ENCODE measurements at places on chromosomes 16 and 17. TPM values are rescaled to one million over a fixed set of nuclear protein-coding genes. Genes with fewer than 3 reads are reported as not detected.

Gene CES1
- total RNA-seq, result 11.9 TPM

DNA sequence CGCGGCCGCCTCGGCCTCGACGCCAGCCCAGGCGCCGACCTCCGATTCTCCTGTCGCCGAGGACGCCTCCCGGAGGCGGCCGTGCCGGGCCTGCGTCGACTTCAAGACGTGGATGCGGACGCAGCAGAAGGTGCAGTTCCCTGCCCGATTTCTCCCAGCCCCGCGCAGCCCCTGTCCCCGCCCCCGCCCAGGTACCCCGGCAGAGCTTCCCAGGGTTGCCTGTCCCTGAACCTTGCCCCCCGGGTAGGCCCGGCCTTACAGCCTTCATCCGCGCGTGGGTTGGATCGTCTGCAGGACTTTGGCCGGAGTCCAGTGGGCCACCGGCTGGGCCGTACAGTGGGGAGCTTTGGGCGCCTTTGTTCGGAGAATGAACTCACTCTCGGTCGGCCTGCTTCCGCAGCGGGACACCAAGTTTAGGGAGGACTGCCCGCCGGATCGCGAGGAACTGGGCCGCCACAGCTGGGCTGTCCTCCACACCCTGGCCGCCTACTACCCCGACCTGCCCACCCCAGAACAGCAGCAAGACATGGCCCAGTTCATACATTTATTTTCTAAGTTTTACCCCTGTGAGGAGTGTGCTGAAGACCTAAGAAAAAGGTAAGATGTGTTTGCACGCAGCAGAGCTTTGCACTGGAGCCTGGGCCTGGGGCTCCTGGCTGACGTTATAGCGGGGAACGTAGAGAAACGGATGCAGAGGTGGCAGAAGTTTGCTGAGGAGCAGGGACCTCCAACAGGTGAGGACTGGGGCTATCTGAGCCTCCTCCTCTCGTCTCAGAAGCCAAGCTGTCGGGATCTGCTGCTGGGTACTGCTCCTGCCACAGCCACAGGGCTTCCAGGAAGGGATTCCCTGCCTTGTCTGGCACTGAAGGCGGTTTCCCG is 593 bp downstream of the GFER start:
- H3K36me3 ChIP-seq, result peaks cover 12% of the 10 kb centered on the region
- H3K27ac ChIP-seq, result peak overlapping the region; percentile 51
- H3K4me3 ChIP-seq, result peak overlapping the region; percentile 56
- peaks cover 43% of the 10 kb centered on the region for H3K27me3 ChIP-seq
- peaks cover 21% of the 10 kb centered on the region for H3K4me1 ChIP-seq
- DNase-seq, result peak; percentile 84

Gene NKD1
- total RNA-seq, result 9.9 TPM

DNA sequence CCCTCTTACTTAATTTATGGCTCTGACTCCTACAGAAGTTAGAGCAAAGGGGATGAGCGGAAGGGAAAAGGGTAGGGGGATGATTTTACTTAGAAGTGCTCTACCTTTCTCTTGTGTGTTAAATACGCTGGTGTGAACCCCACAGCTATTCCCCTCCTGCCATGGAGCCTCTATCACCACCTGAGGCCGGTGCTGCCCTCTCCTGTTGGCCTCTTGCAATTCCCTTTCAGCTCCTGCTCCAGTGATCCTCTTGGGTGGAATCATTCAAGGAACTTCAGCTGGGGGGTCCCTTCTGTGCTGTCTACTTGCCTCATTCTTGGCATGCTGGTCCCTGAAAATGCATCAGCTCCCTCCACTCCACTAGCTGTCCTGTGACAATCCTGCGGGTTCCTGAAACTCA is 41.8 kb upstream of the CDH8 start:
- no peaks in the 10 kb centered on the region for H3K4me1 ChIP-seq
- no peaks in the 10 kb centered on the region for H3K27me3 ChIP-seq
- DNase-seq, result no peak
- no peaks in the 10 kb centered on the region for H3K36me3 ChIP-seq

GRCh38 chr16:72162105-72162692 is 9.8 kb downstream of the PMFBP1 start:
- H3K27ac ChIP-seq, result no peak overlapping the region
- no peak for DNase-seq
- no peak overlapping the region for H3K4me3 ChIP-seq
- H3K27me3 ChIP-seq, result no peaks in the 10 kb centered on the region
- no peaks in the 10 kb centered on the region for H3K36me3 ChIP-seq

Gene CPNE7
- 13.7 TPM for total RNA-seq

GRCh38 chr16:88500255-88500661 is 47.2 kb downstream of the ZFPM1 start:
- peaks cover 2% of the 10 kb centered on the region for H3K4me1 ChIP-seq
- no peaks in the 10 kb centered on the region for H3K27me3 ChIP-seq
- no peak overlapping the region for H3K4me3 ChIP-seq
- H3K27ac ChIP-seq, result no peak overlapping the region
- H3K36me3 ChIP-seq, result no peaks in the 10 kb centered on the region
- no peak for DNase-seq

DNA sequence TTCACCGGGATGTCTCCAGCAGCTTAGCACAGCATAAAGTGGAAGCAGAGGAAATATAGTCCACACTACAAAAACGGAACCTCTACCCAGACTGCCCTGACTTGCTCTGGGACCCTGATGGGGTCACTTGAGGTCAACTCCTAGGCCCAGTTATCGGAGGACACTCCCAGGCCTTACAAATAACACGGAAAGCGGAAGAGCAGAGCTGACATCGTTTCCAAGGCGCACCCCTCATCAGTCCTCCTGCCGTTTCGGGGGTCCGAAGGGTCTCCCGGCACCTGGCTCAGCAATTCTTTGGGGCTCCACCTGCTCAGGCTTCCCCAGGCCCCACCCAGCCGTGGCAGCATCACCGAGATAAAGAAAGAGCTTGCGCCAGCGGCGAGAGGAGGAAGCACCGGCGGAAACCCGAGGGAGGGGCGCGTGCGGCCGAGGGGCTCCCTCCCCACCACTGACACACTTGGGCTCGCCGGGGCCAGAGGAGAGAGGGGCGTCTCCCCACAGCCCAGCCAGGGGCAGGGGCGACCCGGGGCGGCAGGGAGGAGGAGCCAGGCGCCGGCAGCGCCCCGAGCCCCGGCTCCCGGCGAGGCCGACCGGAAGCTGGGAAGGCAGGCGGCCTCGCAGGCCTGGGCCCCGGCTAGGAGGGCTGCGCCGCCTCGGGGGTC is 727 bp downstream of the CORO7 start:
- H3K4me3 ChIP-seq, result peak overlapping the region; percentile 76
- peaks cover 17% of the 10 kb centered on the region for H3K4me1 ChIP-seq
- DNase-seq, result no peak
- no peaks in the 10 kb centered on the region for H3K27me3 ChIP-seq
- H3K36me3 ChIP-seq, result no peaks in the 10 kb centered on the region

Gene HOXB9
- total RNA-seq, result 45.8 TPM

Gene ZNF213
- total RNA-seq, result 12.5 TPM

DNA sequence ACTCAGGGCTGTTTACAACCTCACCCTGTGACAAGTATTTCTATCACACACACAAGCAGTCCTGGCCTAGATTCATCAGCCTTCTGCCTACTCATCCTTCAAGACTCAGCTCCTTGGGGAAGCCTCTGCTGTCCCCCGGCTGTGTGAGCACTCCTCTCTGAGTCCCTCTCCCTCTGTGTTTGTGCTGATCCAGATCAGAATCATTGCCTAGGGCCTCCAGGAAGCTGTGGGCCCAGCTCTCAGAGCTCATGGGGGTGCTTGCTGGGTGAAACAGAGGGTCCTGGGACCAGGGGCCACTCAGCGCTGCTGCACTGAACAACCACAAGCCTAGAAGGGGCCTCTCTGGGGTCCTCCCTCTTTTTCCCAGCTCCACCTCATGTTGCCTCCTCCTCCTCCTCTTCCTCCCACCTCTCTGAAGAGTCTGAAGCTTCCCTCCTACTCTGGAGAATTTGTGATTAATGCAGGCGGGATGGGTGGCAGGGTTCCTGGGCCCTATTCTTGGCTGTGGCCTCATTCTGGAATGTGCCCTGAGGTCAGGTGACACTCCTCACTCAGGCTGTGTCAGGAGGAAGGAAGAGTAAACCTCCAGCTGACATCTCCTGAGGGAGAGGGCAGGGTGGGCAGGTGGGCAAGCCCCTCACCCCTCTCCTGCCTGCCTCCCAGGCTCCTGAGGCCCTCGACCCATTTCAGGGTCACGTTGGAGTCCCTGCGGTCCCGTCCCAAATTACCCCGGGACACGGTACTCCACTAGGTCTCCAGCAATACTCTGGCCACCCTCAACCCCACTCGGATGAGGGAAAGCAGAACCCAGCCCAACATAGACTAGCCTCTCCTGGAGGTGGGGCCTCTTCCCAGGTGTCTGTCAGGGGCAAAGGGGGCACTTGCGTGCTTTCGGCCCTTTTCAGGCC is 10.1 kb downstream of the WFIKKN2 start:
- no peaks in the 10 kb centered on the region for H3K36me3 ChIP-seq
- H3K27me3 ChIP-seq, result no peaks in the 10 kb centered on the region
- no peak for DNase-seq
- H3K4me1 ChIP-seq, result no peaks in the 10 kb centered on the region
- H3K27ac ChIP-seq, result no peak overlapping the region

All from kidney (tissue), 22 donors.